ENCODE measurements at places on chromosomes 3 and 15.

DNA sequence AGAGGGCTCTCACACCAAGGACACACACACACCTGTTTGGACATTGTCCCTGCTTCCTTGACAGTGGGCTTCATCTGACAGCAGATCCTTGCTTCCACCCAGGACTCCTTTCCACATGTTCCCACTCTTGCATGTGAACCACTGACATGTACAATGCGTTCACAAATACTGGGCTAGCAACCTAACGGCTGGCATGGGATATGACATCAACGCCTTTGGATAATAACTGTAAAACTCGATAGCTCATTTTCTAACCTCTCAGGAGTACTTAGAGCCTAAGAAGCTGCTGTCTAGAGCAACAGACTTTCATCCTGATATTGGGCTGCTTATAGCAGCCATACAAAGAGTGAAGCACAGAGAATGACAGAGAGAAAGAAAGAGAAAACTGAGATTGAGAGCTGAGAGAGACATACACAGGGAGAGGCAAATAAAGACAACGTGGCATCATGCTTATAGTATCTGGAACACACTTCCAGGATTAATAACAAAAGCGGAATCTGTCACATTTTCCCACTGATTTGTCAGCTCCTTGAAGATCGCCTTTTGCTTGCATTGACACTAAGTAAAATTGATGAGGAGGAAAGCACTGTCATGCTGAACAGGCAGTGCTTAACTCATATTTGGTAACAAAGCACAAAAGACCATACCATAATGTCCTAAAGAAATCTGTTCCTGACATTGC, 1.7 kb downstream of the GUCA1C start:
- no peak for DNase-seq

GRCh38 chr3:178487752-178488151, 48.5 kb upstream of the KCNMB2 start:
- DNase-seq: no peak

DNA sequence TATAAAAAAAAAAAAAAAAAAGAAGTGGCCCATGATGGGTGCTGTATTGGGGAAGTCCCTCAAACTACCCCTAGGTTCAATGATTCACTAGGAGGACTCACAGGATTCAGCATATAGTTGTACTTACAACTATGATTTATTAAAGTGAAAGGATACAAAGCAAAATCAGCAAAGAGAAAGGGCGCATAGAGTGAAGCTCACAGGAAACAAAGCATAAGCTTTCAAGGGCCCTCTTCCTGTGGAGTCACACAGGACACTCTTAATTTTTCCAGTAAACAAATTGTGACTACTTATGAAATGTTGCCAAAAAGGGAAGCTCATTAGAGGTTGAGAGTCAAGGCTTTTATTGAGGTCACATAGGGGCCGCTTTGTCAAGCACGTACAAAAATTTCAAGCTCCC, 153.7 kb upstream of the GAP43 start:
- no peak for DNase-seq

DNA sequence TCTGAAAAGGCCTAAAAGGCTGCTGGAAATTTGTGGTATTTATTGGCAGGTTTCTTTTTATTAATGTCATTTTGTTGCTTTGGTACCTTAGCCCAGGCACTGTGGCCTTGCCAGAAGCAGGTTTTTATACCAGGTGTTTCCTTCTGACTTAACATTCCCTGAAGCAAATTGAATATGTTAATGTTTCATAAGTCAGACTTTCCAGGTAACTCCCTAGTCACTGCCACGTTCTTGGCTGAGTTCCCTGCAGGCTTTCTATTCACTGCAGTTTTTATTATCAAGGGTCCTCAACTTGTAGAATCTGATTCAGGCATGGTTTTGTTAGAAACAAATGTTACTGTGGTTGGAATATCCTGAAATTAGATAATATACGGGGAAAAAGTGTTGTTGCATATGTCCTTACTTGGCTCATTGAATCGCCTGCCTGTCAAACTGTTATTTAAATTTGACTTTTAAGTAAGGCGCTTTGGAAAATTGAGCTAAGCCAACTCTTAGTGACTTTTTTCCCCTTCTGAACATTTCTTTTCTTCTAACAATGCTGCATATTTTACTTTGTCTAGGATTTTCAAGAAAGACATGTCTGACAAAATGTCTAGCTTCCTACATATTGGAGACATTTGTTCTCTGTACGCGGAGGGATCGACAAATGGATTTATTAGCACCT, 22.9 kb downstream of the ITPR1 start:
- no peak for DNase-seq

- DNase-seq: no peak
These were observed 10.9 kb downstream of the CHCHD6 start for GRCh38 chr3:126714921-126715320.

- DNase-seq: no peak
These were observed 62.2 kb upstream of the RGMA start for GRCh38 chr15:93150910-93151881.

DNA sequence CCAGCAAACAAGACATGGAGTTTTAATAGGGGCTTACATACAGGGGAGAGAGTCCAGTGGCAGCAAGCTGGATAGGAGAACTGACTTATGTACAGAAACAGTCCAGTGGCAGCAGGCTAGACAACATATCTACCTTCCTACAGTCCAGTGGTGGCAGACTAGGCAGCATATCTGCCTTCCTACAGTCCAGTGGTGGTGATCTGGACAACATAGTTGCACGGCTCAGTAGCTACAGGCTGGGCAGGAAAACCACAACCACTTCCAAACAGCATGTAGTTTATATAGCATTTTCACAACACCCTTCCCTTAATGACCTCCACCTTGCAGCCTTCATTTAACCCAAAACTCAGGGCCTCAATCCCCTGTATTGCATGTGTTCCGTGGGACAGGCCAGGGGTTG, 181.3 kb upstream of the EIF1B start:
- no peak for DNase-seq

DNA sequence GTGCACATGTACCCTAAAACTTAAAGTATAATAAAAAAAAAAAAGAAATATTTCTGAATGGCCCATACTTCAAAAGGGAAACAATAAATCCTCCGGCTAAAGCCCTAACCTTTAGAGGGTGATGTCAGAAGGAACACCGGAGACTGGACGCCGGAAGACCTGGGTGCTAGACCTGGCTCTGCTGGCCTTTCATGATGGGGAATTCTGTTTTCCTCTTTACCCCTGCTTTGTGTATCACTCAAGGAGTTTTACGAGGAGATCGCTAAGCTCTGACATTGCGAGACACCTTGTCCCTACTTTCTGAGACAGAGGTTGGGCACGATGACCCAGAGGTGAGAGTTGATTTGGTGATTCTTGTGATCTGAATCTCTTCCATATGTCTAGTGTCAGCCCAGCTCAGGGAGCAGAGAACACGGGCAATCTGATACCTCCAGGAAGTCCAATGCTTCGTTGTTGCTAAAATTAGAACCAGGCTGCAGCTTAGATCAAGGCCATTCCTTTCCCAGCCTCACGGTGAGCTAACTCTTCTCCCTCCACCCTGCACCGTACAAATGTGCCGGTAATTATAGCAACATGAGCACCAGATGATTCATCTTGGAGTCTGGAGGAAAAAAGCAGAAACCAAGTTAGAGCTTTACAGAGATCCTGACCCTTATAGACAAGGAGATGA, 42.0 kb upstream of the CFAP161 start:
- DNase-seq: no peak

DNA sequence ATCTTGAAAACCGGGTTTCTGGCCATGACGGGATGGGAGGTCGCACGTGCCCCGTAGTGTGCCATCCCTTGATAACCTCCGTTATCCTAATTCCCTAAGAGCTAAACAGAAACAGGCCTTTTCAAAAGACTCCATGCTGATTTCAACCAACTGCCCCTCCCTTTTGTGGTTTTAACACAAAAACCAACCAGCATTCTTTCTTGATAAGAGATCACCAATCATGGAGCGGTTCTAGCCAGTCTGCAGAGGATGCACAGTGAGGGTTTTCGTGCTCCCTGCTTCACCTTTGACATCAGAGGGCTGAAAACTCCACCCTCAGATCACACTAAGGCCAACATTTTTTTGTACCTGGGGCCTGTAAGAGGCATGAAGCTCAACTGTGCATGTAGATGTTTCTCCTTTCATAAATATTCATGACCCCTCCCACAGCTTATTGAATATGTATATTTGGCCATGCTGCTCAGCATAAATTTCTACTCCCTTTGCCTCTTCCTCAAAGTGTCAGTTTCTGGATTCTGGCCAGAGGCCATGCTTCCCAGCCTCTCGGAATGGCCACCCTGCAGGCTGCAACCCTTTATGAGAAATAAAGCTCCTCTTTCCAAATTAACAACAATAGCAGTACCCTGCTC, 41.3 kb downstream of the FAM3D start:
- no peak for DNase-seq

DNA sequence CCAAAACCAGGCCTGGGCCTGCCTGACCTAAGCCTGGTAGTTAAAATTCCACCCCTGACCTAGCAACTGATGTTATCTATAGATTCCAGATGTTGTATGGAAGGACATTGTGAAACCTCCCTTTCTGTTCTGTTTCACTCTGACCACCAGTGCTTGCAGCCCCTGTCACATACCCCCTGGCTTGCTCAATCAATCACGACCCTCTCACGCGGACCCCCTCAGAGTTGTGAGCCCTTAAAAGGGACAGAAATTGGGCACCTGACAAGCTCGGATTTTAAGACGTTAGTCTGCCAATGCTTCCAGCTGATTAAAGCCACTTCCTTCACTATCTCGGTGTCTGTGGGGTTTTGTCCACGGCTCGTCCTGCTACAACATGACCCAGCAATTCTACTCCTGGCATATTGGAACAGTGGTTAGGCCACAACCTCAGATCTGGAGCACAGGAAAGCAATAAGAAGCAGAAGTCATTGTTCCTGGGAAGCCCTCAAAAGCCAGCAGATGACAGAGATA, 36.7 kb upstream of the LHFPL4 start:
- no peak for DNase-seq

DNA sequence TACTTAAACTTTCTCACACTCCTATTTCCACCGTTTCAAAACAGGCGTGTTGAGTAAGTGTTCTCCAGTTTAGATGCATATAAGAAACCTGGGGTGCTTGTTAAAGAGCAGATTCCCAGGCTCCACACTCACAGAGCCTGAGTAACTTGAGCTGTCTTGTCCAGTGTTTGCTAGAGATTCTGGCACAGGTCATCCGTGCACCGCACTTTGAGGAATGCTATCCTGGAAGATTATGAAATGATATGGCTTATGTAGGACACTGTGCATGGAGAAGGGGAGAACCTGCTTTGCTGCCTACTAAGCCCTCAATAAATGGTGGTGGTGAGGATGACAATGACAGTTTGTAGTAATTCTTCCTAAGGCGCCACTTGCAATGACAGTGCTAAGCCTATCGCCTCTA, 273.7 kb downstream of the PDZRN3 start:
- DNase-seq: no peak

GRCh38 chr3:190339130-190339529, 16.9 kb upstream of the CLDN1 start:
- no peak for DNase-seq

DNA sequence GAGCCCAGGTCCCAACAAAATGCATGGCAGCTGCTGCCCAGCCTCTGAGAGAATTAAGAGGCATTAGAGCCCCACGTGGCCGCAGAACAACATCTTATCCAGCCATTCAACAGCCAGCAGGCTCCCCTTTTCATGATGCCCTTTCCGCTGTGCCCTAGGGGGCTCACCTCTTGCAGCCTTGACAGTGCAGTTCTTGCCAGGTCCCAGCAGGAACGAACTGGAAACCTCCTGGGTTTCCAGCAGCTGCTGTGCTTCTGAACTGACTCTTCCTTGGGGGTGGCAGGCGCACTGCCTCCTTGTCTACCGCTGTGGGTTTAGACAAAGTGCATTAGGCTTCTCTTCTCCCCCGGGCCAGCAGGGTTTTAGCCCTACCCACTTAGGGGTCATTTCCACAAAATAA, 85.2 kb downstream of the FAM174B start:
- no peak for DNase-seq

GRCh38 chr3:153348457-153349107, 186.6 kb downstream of the RAP2B start:
- no peak for DNase-seq

GRCh38 chr3:13451301-13451673, 28.8 kb upstream of the HDAC11 start:
- DNase-seq: no peak

GRCh38 chr3:62824965-62825592, 50.1 kb downstream of the CADPS start:
- DNase-seq: no peak

DNA sequence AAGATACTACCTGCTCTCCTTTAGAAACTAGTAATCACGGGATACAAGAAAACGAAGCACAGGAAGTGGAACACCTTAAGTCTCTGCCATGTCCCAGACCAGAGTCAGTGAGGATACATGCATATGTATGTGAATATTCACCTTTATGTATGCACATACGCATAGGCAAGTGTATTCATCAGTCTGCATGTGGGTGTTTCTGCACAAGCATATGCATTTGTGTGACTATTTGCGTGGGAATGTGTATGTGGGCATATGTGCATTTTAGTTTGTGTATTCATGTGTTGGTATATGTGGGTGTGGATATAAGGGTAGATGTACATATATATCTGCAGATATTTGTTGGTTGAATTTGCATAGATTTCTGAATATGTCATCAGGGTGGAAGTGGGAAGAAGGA, 889.7 kb downstream of the AGBL1 start:
- DNase-seq: no peak

DNA sequence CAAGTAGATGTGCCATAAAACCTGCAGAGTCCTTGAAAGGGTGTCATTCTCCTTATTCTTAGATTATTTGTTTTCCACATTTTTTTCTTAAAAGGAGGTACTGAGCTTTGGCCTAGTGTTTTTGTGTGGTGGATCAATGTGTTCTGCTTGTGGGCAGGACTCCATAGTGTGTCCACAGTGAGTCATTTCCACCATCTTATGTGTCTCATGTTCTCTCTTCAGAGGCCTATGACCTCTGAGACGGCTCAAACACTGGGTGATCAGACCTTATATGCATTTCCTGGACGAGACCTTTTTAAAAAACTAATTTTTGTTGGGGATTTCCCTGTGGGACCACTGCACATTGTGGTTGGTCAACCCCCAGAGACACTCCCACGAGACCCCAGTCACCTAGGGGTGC, 93.4 kb downstream of the CHCHD4 start:
- DNase-seq: no peak

- no peak for DNase-seq
These were observed 7.5 kb downstream of the MORF4L1 start for GRCh38 chr15:78880242-78880533.

DNA sequence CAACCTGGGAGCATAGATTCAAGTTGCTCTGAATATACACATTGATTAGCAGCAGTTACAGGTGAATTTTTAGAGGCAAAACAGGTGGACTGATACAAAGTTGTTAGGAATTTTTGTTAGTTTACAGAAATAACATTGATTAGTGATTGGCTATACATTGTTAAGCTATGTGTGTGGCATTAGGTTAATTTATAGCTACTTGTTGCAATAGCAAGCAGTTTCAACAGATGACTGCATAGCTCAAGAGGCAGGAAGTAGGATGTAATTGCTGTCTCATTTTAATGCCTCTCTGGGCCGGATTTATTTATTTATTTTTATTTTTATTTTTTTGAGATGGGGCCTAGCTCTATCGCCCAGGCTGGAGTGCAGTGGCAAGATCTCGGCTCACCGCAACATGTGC, 99.7 kb downstream of the TCF12 start:
- no peak for DNase-seq

- no peak for DNase-seq
These were observed 91.6 kb downstream of the CDIN1 start for GRCh38 chr15:36671017-36671416.
